ENCODE measurements at places on chromosomes 1 and 21.

DNA sequence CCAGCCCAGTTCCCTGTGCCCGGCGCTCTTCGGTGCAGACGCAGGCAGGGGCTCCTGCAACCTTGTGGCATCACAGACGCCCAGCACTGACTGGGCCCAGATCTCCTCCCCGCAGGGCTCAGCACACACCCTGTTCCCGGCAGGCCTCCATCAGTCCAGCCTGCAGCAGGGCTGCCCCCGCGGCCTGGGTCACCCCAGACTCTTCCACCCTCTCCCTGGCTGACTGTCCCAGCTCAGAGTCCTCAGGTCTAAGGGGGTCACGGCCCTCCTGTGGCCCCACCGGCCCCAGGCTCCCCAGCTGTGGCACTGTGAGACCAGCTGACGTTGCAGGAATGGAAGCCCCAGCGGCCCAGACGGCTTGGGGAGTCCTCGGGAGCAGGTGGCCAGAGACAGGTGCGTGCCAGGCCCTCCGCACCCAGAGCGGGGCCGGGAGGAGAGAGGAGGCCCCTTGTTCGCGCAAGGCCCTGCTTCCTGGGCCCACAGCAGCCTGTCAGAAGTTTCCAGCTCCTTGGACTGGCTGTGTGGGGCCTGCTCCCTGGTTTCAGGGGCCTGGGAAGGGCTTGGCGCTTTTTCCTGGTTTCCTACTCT, 4.2 kb downstream of the B3GALT6 start:
- no peak for DNase-seq

DNA sequence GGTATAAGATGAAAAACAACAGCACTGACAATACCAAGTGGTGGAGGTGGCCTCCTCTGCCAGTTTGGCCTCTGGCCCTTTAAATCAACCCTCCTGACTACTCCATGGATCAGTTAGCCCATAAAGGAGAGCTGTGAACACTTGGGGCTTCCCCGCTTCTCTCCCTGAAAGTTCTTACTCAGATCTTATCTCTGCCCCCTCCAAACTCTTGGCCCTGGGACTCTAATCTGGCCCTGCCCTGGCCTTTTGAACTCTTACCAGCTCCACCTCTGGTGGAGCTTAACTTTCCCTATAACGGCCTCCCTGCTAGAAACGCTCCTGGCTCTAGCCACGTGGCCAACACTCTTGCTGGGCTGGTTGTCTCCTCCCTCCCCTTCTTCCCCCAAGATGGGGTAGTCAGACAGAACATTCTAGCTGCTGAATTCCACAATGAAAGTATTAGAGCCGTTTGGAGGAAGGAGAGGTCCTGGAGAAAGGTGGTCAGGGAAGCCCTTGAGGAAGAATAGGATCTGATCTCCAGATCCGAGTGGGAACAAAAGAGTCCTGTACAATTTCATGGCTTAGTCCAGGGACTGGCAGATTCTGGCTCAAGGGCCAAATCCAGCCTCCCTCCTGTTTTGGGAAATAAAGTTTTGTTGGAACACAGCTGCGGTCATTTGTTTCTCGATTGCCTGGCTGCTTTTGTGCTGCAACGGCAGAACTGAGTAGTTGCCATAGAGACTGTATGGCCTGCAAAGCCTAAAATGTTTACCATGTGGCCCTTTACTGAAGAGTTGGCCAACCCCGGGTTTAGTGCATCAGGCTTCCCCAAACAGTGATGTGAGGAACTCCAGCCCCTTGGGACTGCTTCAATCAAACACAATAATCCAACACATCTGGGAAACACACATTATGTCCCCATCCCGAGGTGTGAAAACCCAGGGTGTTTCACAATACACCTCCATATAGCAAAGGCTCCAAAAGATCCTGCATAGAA, 9.5 kb upstream of the PIGR start:
- DNase-seq: no peak

- DNase-seq: no peak
Observed at GRCh38 chr1:73106931-73107330, 824.6 kb upstream of the NEGR1 start.

- no peak for DNase-seq
Observed at GRCh38 chr1:95236784-95237575, 3.0 kb downstream of the RWDD3 start.

GRCh38 chr1:241762713-241763339, 85.2 kb upstream of the EXO1 start:
- no peak for DNase-seq

- no peak for DNase-seq
Observed at GRCh38 chr1:217072926-217073325, 349.7 kb upstream of the ESRRG start.
